ENCODE measurements at places on chromosomes 5 and 9. TPM values are rescaled to one million over a fixed set of nuclear protein-coding genes. Genes with fewer than 3 reads are reported as not detected.

Gene STK32A
- total RNA-seq: not detected

Gene SNAPC4
- total RNA-seq: 9.9 TPM

- no peaks in the 10 kb centered on the region for H3K36me3 ChIP-seq
- H3K27ac ChIP-seq: no peak overlapping the region
- H3K4me3 ChIP-seq: no peak overlapping the region
- no peaks in the 10 kb centered on the region for H3K27me3 ChIP-seq
- H3K4me1 ChIP-seq: no peaks in the 10 kb centered on the region
- DNase-seq: no peak
Measured at GRCh38 chr5:58187432-58188261, 272.2 kb downstream of the PLK2 start.

DNA sequence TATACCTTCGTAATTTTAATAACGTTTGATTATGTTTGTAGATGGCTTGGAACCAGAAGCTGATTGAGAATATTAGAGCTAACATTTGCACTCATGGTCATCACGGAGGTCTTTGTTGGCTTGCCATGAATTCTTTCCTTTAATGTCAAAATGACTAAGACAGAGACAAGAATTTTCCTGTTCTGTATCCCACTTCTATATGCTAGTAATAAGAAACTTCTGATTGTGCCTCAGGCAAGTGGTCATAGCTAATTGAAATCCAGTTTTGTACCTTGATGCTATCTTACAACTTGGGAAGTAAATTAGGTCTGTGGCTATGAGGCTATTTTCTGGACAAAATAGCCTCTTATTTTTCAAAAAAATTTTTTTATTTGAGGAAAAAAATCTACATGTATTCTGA, 167.6 kb downstream of the RANBP17 start:
- H3K27ac ChIP-seq: no peak overlapping the region
- DNase-seq: no peak
- no peak overlapping the region for H3K4me3 ChIP-seq
- no peaks in the 10 kb centered on the region for H3K36me3 ChIP-seq
- peaks cover 2% of the 10 kb centered on the region for H3K27me3 ChIP-seq
- no peaks in the 10 kb centered on the region for H3K4me1 ChIP-seq

GRCh38 chr5:180599981-180600553, 8.8 kb upstream of the SCGB3A1 start:
- no peaks in the 10 kb centered on the region for H3K27me3 ChIP-seq
- no peaks in the 10 kb centered on the region for H3K4me1 ChIP-seq
- DNase-seq: peak; percentile 5
- H3K27ac ChIP-seq: no peak overlapping the region
- no peaks in the 10 kb centered on the region for H3K36me3 ChIP-seq
- H3K4me3 ChIP-seq: no peak overlapping the region

DNA sequence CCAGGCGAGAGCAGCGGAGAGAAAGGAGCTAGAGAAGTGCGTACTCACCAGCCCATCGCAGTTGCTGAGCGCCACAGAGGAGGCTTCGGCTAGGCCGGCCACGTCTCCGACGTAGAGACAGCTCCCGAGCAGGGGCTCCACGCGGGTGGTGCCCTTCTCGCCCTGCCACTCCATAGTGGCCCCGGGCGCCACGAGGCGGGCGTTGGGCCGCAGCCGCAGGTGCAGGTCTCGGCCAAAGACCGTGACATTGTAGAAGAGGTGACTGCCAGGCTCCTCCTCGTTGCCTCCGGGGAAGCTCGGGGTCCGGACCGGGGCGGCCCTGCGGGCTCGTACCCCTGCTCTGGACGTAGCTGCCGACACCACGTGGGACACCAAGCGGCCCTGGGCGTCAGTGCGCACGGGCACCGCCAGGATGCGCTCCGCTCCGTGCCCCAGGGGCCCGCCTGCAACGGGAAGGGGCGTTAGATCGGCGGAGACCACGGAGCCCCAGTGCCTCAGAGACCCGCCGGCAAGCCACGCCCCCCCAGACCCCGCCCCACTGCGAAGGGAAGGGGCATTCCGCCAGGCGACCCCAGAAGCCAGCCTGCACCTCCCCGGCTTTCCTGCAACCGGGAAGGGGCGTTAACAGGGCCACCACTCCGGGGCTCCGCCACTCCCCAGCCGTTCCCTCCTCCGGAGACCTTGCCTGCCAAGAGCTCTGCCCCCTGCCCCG, 1.4 kb downstream of the ADAMTS2 start:
- H3K36me3 ChIP-seq: peaks cover 3% of the 10 kb centered on the region
- H3K27me3 ChIP-seq: peaks cover 51% of the 10 kb centered on the region
- H3K4me1 ChIP-seq: peaks cover 2% of the 10 kb centered on the region

GRCh38 chr9:127396253-127396807, 639 bp upstream of the SLC2A8 start:
- H3K4me1 ChIP-seq: peaks cover 13% of the 10 kb centered on the region
- peaks cover 70% of the 10 kb centered on the region for H3K27me3 ChIP-seq
- no peaks in the 10 kb centered on the region for H3K36me3 ChIP-seq
- no peak for DNase-seq

All from activated naive CD8-positive, alpha-beta T cell treated with anti-CD3 and anti-CD28 coated beads, Interleukin-2, amount 10 ng/mL, durations not matched to agents 7 days and 5 days (primary cell).